ENCODE measurements at places on chromosomes 1 and 21.

- H3K27ac ChIP-seq: no peak overlapping the region
- DNase-seq: no peak
- H3K27me3 ChIP-seq: no peaks in the 10 kb centered on the region
Observed at GRCh38 chr1:229620876-229621275, 5.0 kb downstream of the TAF5L start.

- no peaks in the 10 kb centered on the region for H3K36me3 ChIP-seq
- H3K4me3 ChIP-seq: no peak overlapping the region
- H3K27ac ChIP-seq: no peak overlapping the region
- H3K4me1 ChIP-seq: peaks cover 15% of the 10 kb centered on the region
- H3K27me3 ChIP-seq: peaks cover 61% of the 10 kb centered on the region
- DNase-seq: no peak
Observed at GRCh38 chr1:205452364-205452763, 3.5 kb downstream of the BLACAT1 start.

DNA sequence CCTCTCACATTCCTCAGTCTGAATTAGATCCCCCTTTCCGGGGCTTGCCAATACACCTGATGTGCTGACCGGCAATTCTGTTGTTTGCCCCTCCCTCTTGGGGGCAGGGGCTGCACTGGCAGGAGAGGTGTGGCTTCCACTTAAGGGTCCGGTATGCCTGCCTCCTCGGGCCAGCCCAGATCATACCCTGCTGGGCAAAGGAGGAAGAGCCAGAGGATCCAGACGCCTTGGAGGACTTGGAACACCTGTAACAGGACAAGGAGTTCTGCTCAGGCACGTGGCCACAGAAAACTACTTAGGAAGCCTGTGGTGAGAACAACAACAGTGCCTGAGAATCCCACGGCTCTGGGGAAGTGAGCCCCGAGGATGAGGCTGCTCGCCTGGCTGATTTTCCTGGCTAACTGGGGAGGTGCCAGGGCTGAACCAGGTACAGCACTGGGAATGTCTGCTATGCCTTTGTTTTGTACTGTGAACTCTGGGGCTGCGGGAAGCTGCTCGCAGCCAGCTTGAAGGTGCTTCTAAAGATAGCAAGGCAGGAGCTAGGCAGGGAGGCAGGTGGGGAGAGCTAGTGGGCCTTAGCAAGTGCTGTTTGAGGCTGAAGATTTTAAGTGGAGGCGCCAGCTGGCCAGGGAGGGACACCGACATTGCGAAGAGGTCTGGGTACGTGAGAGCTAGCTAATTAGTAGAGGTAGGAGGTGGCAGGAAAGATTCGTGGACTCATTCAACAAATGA is at the start of gene SMPDL3B:
Gene SMPDL3B, plus strand, starts transcription at position 183 of the 732 bp plus-strand sequence. Its CDS starts 184 bp downstream, at position 367.
- peaks cover 12% of the 10 kb centered on the region for H3K4me1 ChIP-seq
- H3K27ac ChIP-seq: peak within 1 kb of the TSS; percentile 27
- DNase-seq: no peak
- H3K27me3 ChIP-seq: peaks cover 23% of the 10 kb centered on the region
- peak within 1 kb of the TSS; percentile 21 for H3K4me3 ChIP-seq

DNA sequence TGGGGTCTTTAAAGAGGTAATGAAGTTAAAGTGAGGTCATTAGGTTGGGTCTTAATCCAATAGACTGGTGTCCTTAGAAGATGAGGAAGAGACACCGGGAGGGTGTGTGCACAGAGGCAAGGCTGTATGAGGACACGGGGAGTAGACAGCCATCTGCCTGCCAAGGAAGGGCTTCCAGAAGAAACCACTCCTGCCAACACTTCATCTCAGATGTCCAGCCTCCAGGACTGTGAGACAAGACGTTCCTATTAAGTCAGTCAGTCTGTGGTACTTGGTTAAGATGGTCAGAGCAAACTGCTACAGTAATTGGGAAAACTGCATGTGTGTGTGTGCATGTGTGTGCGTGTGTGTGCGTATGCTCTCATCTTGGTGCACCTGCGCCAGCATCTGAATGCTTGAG is 77.1 kb downstream of the RYR2 start:
- H3K27ac ChIP-seq: no peak overlapping the region
- H3K27me3 ChIP-seq: peaks cover 6% of the 10 kb centered on the region
- no peaks in the 10 kb centered on the region for H3K36me3 ChIP-seq

- no peak overlapping the region for H3K27ac ChIP-seq
- peak overlapping the region; percentile 64 for H3K4me3 ChIP-seq
- peaks cover 17% of the 10 kb centered on the region for H3K4me1 ChIP-seq
- DNase-seq: peak; percentile 38
- H3K27me3 ChIP-seq: peaks cover 70% of the 10 kb centered on the region
Observed at GRCh38 chr1:218164930-218165700, 120.0 kb upstream of the RRP15 start.

DNA sequence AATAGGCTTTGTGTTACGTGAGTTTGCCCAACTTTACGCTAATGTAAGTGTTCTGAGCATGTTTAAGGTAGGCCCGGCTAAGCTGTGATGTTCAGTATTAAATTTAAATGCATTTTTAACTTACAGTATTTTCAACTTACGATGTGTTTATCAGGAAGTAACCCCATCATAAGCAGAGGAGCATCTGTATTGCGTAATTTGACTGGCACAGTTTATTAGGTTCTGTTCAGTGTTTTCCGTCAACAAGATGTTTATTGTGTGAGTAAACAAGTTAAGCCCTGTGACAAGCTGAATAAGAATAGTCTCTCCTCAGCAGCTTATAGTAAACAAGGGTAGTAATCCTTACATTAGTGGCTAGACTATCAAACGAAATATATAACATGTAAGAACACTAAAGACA is 27.2 kb upstream of the SHISA4 start:
- H3K27ac ChIP-seq: no peak overlapping the region
- no peaks in the 10 kb centered on the region for H3K27me3 ChIP-seq
- no peak overlapping the region for H3K4me3 ChIP-seq
- DNase-seq: no peak
- no peaks in the 10 kb centered on the region for H3K4me1 ChIP-seq

GRCh38 chr1:170225781-170226530 is 80.2 kb downstream of the NTMT2 start:
- no peaks in the 10 kb centered on the region for H3K4me1 ChIP-seq
- DNase-seq: no peak
- no peaks in the 10 kb centered on the region for H3K36me3 ChIP-seq
- peaks cover 16% of the 10 kb centered on the region for H3K27me3 ChIP-seq
- no peak overlapping the region for H3K27ac ChIP-seq

DNA sequence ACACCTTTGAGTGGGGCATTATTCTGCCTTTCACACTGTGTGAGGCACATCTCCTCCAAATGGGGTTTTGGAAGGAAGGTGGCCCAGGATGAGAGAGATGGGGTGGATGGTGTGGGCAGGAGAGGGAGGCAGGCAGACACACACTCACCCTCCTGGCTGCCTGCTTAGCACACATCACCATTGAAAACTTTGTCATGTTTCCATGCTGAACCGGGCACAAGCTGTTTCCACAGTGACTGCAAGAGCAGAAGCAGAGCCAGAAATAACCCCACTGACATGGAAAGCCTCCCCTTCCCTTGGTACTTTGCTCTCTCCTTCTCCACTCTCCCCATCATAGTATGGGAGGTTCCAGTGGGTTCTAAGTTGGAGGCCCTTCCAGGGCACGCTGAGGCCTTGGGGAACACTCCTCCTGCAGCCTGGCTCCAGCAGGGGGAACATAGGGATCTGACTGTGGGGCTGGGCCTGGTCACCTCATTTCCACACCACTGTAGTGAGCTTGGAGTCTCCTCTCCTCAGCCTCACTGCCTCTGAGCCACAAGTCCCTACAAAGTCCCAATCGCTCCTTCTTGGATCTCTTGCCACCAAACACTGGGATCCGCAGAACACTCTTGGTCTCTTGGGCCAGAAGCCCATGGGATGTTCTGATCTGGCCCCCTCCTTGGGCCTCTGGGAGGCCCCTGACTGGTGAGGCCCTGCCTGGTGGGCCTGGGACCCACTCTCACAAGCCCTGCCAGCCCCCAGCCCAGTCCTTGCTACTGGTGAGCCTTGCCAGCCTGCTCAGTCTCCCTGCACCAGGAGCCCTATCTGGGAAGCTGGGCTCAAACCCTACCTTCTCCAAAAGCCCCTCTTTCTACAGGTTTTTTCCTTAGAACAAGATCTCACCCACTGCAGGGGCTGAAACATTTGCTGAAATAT is 163.0 kb upstream of the EDN2 start:
- peaks cover 74% of the 10 kb centered on the region for H3K36me3 ChIP-seq
- peaks cover 71% of the 10 kb centered on the region for H3K4me1 ChIP-seq
- H3K27ac ChIP-seq: peak overlapping the region; percentile 63
- H3K27me3 ChIP-seq: no peaks in the 10 kb centered on the region
- H3K4me3 ChIP-seq: no peak overlapping the region

GRCh38 chr1:112849425-112850033 is 106.5 kb downstream of the SLC16A1 start:
- peaks cover 57% of the 10 kb centered on the region for H3K27me3 ChIP-seq
- DNase-seq: peak; percentile 33
- H3K36me3 ChIP-seq: no peaks in the 10 kb centered on the region
- peak overlapping the region; percentile 38 for H3K4me3 ChIP-seq

- no peak for DNase-seq
- peak overlapping the region; percentile 87 for H3K27ac ChIP-seq
- no peaks in the 10 kb centered on the region for H3K27me3 ChIP-seq
- peaks cover 71% of the 10 kb centered on the region for H3K4me1 ChIP-seq
- peaks cover 70% of the 10 kb centered on the region for H3K36me3 ChIP-seq
Observed at GRCh38 chr1:150006881-150007421, 3.6 kb downstream of the OTUD7B start.

DNA sequence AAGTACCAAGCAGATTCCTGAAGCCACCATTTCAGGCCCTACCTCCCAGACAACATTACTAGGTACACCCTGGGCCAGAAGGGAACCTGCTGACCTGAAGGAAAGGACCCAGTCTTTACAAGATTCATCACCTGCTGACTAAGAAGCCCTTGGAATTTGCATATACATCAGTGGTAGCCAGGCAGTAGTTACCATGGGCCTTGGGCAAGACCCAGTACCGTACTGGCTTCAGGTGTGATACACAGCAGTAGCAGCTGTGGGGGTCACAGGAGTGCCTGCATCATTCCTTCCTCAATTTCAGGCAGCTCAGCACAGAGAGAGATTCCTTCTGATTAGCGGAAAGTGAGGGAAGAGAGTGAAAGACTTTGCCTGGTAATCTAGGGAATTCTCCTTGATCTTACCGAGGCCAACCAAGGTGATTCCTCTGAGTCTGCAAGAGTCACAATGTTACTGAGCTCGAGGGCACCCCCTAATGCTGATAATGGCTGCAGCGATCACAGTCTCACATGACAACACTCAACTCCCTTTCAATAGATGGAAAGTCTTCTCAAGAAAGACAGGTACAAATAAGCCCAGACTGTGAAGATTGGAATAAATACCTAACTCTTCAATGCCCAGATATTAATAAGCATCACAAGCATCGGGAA is 22.0 kb upstream of the UHMK1 start:
- no peak overlapping the region for H3K27ac ChIP-seq

DNA sequence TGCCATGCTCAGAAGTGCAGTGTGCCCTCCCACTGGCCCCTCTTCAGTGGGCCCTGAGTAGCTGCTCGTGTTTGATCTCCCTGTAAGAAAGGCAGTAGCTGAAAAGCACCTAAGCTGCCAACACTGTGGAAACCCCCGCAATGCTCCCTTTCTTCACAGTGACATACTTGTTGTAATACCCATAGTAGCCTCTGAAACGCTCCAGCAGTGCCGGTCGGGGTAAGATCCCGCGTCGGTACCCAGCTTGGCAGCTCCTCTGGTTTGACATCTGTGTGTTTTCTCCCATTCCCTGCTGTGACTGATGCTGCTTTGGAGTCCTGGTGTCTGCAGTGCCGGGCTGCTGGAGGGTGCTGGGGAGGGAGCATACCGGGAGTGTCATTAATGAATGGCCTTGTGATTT is 3.6 kb downstream of the CHAF1B start:
- peaks cover 70% of the 10 kb centered on the region for H3K36me3 ChIP-seq
- no peak overlapping the region for H3K4me3 ChIP-seq
- H3K4me1 ChIP-seq: peaks cover 22% of the 10 kb centered on the region
- no peak for DNase-seq

DNA sequence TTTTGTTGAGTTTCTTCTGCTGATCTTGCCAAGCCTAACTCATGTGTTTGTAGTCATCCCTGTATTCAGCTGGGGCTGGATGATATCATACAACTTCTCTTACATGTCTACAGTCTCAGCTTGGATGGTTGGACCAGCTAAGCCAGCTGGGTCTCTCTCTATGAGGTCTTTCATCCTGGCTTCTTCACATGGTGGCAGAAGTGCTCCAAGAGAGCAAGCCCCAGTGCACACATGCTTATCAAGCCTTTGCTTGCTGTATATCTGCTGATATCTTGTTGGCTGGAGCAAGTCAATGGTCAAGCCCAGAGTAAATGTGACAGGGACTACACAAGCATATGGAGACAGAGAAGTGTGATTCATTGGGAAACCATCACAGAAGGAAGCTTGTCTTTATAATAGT is 29.2 kb upstream of the SLC44A5 start:
- no peak for DNase-seq
- H3K27me3 ChIP-seq: no peaks in the 10 kb centered on the region
- no peaks in the 10 kb centered on the region for H3K4me1 ChIP-seq
- no peak overlapping the region for H3K4me3 ChIP-seq
- no peaks in the 10 kb centered on the region for H3K36me3 ChIP-seq

DNA sequence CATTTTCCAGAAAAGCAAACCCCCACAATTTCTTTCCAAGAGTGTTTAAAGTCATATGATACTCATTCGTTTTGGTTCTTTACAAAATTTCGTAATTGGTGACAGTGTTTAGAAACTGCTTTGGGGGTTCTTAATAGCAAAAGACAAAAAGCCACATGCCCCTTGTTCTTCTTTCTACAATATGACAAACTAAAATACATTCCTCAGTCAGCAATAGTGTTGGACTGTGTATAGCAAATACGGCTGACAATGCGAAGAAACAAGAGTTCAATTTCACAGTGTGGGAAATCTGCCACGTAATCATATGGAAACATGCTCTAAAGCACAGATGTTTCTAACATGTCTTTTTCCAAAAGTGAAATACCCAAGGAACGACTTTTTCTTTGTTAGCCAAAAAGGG is 7.6 kb upstream of the IFNAR1 start:
- H3K4me1 ChIP-seq: no peaks in the 10 kb centered on the region
- no peak overlapping the region for H3K27ac ChIP-seq
- no peaks in the 10 kb centered on the region for H3K27me3 ChIP-seq

DNA sequence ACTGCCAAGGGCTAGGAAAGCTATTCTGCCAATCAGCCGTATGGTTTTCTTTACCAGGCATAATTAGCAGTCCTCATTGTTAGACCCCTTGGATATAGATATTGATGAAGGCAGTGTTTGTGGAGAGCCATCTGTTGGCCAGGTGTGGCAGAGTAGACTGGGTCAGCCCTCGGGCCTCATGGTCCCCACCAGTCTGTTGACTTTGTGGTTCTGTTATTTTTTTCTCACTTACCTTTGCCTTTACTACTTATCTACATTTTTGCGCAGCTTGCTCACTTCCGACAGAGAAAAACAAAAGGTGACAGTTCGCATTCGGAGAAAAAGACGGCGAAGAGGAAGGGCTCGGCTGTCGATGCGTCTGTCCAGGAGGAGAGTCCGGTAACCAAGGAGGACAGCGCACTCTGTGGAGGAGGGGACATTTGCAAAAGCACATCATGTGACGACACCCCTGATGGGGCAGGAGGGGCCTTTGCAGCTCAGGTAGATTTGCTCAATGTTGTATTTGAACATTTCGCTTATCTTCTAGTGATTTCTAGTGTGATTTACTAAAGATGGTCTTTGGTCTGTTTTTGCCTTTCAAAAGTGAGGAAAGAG is 2.3 kb downstream of the PCNT start:
- H3K27me3 ChIP-seq: no peaks in the 10 kb centered on the region
- H3K4me1 ChIP-seq: peaks cover 28% of the 10 kb centered on the region
- peaks cover 75% of the 10 kb centered on the region for H3K36me3 ChIP-seq
- peak overlapping the region; percentile 19 for H3K27ac ChIP-seq

GRCh38 chr1:33329600-33330305 is 8.9 kb upstream of the A3GALT2 start:
- peaks cover 99% of the 10 kb centered on the region for H3K36me3 ChIP-seq
- no peak for DNase-seq
- H3K27ac ChIP-seq: no peak overlapping the region
- no peaks in the 10 kb centered on the region for H3K27me3 ChIP-seq

Data from activated T-cell treated with anti-CD3 and anti-CD28 coated beads, Interleukin-2, amount 50 U/mL, for 24 hours (primary cell).